ENCODE measurements at places on chromosomes 3 and 15.

GRCh38 chr3:882533-882932 lies 210.3 kb upstream of the CNTN6 start:
- DNase-seq: no peak

DNA sequence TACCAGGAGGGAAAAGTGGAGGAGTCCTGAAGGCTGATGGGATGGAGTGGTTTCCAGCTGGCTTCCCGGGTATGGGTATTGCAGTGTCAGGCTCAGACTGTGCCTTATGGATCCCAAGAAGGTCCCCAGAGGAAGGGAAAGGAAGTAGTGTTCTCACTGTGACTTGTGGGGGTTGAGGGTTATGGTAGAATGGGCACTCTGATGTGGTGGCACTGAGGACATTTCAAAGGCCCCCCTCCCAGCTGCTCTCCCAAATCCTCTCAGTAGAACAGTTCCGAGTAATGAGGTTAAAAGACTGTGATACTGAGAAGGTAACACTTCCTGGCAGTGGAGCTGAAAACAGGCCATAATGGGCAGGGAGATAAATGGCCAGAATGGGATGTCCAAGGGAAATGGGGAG lies 23.1 kb upstream of the TIMP4 start:
- no peak for DNase-seq

GRCh38 chr3:123424321-123424998 lies 24.4 kb downstream of the ADCY5 start:
- DNase-seq: no peak

GRCh38 chr15:50228866-50229265 lies 36.7 kb downstream of the HDC start:
- no peak for DNase-seq

DNA sequence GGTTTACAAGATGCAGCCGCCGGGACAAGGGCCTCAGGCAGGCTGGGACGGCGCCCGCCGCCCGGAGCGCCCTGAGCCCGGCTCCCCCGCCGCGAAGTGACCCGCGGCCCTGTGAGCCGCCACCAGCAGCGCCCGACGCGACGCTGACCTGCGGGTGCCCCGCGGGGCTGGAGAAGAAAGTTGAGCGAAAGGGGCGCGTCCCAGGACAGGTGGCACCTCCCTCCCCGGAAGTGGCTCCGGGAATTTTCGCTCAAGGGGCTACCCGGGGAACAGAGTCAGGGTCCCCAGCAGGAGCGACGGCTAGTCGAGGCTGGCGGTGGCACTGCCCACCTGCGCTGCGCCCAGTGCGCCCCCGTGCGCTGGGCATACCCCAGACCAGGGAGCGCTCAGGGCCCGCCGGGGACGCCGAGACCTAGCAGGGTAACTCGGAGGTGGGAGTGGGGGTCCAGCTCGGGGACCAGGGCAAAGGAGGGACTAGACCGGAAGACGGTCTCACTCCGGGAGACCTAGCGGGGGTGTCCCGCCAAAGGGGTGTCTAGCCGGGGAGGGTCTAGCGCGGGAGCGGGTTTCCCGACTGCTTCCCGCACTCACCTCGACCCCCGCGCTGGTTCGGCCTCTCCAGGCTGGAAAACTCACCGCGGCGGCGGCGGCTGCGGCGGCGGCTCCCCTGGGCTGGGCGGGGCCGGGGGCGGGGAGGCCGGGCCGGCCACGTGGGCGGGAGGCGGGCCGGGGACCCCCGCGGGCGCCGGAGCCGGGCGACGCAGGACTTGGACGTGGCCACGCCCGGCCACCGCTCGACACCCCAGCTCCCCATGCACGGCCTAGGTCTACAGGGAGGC lies 18.4 kb downstream of the SPATA12 start:
- peak; percentile 79 for DNase-seq

DNA sequence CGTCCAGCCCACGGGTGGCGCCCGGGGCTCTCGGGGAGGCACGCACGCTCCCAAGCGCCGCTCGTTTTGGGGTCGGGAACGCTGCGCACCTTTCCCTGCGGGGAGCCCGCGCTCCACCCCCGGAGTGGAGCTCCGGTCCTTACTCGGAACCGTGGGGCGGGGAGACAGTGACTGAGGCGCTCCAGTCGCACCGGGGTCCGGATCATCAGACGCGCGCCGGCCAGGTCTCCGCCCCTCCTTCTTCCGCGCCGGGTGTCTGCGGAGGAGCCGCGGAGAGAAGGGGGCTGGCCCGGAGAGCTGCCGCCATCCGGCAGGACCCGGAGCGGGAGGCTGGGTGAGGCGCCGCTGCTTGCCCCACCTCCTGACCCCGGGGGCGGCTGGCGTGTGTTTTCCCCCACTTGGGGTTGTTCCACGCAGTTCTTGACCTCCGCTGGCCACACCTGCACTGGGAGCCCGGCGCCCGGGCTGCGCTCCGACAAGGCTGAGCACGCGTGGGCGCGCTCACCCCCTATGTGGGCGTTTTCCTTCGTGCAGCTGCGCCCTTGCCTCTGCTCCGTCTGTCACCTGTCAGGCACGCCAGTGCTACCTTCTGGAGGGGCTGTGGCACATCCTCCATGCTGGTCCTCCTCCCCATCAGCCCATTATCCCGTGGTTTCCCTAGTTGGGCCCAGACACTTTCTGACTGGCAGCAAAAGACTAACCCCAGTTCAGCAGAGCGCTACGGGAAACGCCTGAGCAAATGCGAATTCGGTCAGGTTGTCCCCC lies at the start of gene MCF2L2:
MCF2L2 (minus strand) TSS at position 173 of the 765 bp plus-strand sequence. CDS start 642 bp downstream, outside the sequence.
- peak; percentile 87 for DNase-seq

DNA sequence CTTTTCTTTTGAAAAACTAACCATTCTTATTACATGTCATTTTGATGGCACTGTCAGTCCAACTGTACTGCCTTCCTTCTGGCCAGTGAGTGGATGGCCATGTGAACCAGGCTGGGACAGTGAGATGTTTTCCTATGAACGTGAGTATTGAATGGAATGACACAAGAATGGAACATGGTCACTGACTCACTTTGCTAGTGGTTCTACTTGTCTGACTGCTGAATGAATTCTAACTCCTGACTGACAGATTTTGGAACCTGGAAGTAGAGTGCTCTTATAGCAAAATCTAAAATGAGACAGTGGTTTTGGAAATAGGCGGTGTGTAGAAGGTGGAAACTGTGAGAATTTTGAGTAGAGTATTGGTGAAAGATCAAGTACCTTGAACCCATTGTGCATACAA lies 606.9 kb upstream of the KCNMB2 start:
- DNase-seq: no peak

DNA sequence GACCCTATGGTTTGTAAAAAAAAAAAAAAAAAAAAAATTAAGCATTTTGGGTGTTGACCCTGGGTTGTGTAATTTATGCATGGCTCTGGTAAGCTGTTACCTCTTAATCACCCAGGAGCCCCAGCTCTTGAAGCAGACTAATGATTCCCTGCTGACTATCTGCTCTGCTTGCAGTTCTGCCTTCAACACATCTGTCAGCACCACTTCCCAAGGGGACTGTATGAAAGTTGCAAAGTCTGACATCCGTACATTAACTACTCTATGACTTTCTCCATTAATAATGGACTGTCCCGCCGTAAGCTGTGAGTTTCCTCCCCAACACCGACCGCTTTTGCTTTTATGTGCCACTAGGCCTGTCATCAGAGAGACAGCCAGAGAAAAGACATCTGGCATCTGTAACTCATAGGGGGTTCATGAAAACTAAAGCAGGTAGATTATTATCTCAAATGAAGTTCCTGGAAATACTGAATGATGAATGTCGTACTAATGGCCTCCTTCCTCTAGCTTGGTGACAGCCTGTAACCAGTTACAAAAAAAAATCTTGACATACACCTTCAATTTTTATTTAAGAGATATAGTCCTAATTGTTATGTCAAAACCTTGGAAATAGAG lies 271.5 kb downstream of the IL5RA start:
- DNase-seq: no peak

DNA sequence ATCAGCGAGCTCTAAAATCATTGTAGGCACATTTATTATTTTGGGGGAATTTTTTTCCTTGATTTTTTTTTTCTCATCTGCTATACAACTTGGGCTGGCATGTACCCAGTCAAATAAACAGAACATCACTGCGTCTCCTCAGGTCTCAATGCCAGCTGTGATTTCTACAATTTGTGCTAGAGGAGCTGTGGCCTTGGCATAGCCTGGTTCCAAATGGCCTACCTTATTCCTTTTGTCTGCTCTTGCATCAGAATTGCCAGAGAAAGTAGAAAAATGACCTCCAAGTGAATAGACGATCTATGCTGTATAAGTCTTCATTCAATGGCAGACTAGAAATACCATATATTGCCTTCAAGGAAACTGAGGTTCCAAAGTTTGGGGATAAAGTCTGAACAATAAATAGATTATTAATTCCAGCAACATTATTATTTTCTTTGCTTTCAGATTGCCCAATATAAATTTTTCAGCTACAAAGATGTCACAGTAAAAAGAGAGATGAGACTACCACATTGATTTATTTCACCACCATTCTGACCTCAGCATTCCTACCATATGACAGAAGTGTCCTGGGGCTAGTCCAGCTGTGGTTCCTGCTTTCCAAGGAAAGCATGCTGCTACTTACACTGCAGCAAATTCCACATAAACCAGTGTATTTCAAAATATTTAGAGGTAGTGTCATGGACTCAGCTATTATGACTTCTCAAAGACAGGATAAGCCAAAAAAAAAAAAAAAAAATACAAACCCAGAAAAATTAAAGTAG lies 493.9 kb upstream of the ZNF385D start:
- no peak for DNase-seq

GRCh38 chr3:148021381-148021780 lies 612.2 kb downstream of the ZIC1 start:
- DNase-seq: no peak

GRCh38 chr3:155001289-155002010 lies 78.7 kb upstream of the MME start:
- DNase-seq: no peak

GRCh38 chr3:153901991-153902390 lies 219.2 kb upstream of the ARHGEF26 start:
- DNase-seq: no peak

DNA sequence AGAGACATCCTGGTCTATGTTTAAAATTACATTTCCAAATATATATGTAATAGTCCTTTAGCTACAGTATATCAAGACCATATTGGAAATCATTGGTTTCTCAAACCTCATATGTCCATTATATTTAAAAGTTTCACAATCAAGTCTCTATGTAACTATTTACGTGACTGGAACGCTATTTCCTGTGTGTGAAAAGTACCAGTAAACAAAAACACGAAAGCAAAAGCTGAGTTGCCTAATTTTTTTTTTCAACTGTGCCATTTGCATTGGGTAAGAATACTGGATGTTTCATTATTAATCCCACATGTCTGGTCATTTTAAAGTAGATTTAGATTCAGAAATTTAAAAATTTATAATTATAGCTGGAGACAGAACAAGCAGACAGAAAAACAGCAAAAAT lies 381.4 kb downstream of the TBC1D5 start:
- DNase-seq: no peak

- DNase-seq: no peak
These were observed 42.9 kb downstream of the FGD5 start for GRCh38 chr3:14861446-14862302.

GRCh38 chr15:41954036-41954435 lies 18.3 kb downstream of the EHD4 start:
- DNase-seq: no peak

GRCh38 chr3:7876741-7877297 lies 624.8 kb upstream of the LMCD1 start:
- no peak for DNase-seq

GRCh38 chr3:155031186-155031585 lies 48.9 kb upstream of the MME start:
- no peak for DNase-seq

DNA sequence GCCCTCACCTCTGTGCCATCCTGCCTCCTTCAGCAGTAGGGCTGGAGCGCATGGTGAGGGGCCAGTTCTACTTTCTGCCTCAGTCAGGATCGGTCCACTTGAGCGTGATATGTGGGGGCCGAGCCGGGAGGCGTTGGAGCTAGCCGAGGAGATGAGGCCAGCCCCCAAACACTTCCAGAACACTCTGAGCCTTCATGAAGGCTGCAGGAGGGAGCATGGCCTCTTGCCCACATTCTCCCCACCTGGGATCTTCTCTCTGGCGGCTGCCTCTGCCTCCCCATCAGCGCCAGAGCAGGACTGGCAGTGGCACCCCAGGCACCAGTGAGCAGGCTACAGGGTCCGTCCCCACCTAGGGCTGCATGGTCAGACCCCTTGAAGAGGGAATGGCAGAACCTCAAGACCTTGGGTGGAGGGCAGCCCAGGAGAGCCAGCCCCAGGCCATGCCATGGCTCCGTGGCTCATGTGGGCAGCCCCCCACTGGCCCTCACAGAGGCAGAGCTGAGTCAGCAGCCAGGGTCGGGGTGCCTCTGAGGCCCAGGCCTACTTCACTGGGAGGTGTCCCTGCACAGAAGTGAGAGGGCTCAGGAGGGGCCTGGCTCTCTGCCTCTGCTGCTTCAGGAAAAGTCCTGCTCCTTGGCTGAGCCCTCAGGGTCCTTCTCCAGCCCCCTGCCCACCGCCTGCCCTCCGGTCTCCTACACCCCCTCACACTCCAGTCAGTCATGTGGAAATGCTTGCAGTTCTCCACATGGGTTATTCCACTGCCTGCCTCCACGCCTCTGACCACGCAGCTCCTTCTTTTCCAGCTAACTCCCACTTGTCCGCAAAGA lies 28.1 kb upstream of the CYP11A1 start:
- DNase-seq: no peak

DNA sequence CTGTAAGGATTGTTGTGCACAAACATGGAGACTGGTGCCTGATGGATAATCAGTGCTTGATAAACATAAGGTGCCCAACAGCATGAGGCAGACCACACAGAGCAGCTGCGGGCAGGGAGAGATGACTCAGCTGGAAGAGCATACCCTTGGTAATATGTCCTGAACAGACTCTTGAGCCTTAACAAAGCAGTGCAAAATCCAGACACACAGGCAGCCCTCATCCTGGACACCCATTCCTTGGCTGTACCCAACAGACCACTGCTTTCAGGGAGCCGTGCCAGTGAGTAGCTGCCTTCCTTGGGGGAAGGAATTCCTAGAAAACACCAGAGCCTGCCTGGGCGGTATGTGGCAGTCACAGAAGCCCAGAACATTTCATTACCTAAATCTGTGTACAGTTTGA lies 156.2 kb downstream of the CLSTN2 start:
- DNase-seq: no peak

DNA sequence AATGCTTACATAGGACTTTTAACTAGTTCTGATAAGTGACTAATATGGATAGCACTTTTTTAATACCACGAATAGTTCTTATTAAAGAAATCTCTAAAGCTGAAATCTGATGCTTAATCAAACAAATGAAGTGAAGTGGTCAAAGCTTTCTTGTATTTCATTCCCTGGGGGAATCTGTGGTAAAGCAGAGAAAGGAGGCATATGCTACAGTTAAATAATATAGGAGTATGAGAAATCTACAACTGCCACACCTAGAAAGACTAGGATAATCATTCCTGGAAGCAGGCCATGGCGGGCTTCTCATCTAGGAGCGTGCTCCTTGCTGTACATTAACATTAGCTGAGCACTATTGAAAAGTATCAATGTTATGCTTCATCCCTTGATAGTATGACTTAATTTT lies 835.7 kb downstream of the OTOL1 start:
- no peak for DNase-seq
